ENCODE measurements at places on chromosomes 5 and 9.

GRCh38 chr5:81125959-81126358, 107.2 kb upstream of the CKMT2 start:
- no peak for ATAC-seq

GRCh38 chr9:78386773-78387172, 89.8 kb downstream of the PSAT1 start:
- ATAC-seq = no peak

DNA sequence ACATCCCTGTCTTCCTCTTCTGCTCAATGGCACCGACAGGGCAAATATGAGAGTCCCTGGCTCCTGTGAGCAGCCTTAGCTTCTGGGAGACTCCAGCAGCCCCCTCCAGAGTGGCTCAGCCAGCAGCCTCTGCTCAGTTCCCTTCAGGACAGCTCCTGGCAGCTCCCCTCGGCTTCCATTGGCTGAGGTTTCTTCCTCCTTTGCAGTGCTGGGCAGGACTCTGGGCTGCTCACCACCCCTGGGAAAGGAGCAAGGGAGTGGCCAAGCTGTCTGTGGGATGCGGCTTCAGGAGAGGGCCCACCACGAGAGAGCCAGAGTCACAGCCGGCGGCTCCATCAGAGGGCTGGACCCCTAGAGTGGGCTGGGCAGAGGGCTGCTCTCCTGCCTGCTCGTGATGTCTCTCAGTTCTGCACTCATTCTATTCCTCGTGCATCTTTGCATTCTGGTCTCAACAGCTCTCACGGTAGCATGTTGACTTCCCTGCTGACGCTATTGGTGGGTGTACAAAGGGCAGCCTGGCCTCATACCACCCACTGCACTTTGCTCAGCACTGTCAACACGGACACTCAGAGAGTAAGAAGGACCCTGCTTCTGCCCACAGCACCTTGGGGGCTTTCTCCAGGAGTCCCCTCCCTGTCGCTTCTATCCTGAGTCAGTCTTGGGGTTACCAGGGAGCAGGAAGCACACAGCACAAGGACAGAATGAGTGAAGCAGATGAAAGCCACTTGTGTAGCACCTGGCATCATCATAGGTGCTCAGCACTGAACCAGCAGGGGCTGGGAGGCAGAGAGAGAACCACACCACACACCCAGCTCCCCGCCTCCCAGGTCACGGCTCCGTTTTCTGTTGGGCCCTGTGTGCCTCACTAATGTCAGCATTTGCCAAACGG, 80.9 kb upstream of the ALDH1B1 start:
- ATAC-seq = peak; percentile 46

- no peak for ATAC-seq
Observed at GRCh38 chr9:125974705-125975104, 227.5 kb downstream of the PBX3 start.

GRCh38 chr5:83721953-83722901, 1.6 kb upstream of the HAPLN1 start:
- peak; percentile 89 for ATAC-seq

DNA sequence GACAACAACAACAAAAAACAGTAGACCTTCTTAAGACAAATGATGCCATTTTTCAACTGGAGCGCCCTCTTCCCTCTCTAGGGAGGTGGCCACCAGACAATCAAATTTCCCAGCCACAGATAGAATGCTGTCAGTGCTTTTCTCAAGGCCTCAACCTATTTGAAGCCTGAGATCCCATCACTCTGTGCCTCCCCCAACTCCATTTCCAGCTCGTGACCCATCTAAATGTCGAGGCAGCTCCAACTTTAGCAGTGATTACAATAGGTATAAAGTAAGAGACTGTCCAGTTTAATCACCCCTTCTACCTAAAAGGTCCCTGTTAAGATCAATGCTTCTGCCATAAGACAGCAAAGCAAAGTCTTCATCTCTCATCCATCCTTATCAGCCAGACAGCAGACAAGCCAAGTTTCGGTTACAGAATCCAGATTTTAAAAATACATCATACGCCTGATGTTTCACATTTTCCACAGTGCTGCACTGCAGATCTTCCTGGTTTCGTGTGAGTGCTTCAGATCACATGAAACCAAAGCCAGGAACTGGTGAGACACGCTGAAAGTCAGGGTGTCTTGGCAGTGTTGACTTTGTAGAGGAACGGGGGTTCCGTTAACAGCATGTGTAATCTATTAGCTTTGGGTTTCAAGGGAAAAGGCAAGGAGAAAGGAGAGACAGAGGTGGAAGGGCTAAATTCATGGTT, 447.8 kb downstream of the ENC1 start:
- no peak for ATAC-seq

GRCh38 chr9:1880038-1880565, 135.0 kb upstream of the SMARCA2 start:
- ATAC-seq = no peak

DNA sequence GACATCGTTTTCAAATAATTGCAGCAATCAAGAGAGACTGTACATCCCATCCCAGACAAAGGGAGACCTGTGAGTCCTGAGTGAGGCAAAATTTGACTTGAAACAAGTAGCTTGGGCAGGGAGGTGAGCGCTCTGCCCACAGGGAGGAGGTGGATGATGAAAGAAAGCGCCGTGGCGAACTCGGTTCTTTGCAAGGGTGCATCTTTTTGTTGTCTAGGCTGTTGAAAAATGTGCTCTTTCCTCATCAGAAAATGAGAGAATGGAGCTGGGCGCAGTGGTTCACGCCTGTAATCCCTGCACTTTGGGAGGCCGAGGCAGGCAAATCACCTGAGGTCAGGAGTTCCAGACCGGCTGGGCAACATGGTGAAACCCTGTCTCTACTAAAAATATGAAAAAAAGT, 150.5 kb downstream of the GAPVD1 start:
- ATAC-seq = no peak

DNA sequence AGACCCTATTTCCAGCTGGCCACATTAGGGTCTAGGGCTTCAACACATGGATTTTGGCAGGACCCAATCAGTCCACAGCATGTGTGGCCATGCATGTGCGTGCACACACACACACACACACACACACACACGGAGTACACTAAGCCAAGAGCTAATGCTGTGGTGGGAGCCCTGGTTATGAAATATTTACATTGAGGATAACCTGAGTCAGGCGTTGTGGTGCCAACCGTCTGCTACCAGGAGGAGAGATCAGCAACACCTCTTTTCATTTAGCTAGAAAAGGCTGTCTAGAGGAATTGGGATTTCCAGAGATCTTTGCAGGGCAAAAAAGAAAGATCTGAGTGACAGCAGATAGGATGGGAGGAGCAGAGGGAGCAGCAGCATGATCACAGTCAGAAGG, 141.5 kb downstream of the TRPM3 start:
- no peak for ATAC-seq

DNA sequence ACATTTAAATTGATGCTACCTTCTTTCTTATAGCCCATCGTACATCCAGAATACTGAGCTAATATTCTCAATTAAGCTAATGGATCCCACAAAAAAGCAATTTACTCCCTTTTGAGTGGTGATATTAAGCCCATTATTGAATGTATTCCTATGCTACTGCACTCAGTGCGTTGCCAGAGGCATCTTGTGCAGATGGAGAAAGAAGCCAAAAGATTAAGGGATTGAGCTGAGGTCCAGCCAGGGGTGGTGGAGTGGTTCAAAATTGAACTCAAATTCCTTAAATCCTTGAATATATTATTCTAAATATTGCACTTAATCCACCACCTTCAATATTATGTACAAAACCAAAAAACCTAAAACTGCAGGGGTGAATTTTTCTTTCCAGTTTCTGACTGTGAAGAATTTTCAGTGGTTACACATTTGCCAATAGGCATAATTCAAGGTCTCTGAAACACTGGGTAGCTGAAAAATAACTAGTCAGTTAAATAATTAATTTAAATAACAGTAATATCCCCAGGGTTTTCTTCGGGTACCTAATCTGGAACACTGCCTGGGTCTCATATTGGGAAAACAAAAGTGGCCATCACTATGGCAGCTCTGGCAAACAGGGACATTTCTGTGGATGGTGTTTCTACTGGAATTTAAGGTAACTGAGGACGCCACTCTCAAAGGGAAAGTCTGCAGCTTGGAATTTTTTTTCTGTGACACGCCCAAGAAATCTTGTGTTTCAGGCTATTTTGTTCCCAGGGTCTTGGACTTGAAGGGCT, 6.2 kb upstream of the LIFR start:
- ATAC-seq = peak; percentile 22

DNA sequence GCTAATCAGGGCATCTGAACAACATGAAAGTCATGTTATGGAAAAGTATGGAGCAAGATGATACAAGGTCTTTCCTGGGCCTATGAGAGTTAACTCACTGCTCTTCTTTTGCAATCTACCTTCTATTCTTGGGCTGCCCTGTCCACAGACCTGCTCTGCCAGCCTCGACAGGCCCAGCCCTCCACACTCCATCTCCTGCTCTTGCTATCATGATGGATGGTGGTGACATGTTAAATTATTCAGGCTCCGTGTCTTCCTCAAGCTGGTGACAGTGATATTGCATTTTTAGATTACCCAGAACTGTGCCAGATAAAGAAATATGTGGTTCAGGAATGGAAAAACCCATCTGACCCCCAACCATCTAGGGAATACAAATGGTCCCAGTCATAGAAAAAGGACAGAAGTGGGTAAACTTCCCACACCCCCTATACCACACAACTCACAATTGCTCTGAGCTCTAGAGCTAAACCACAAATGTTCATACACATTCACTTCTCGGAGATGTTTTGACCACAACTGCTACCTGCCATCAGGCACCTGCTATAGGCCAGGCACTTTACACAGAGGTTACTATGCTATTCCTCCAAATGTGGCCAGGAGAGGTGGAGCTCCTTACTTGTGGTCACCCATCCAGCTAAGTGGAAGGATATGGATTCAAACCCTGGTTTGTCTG, 311.3 kb downstream of the ASTN2 start:
- ATAC-seq = no peak

- no peak for ATAC-seq
Observed at GRCh38 chr9:33184963-33185362, 17.8 kb upstream of the B4GALT1 start.

DNA sequence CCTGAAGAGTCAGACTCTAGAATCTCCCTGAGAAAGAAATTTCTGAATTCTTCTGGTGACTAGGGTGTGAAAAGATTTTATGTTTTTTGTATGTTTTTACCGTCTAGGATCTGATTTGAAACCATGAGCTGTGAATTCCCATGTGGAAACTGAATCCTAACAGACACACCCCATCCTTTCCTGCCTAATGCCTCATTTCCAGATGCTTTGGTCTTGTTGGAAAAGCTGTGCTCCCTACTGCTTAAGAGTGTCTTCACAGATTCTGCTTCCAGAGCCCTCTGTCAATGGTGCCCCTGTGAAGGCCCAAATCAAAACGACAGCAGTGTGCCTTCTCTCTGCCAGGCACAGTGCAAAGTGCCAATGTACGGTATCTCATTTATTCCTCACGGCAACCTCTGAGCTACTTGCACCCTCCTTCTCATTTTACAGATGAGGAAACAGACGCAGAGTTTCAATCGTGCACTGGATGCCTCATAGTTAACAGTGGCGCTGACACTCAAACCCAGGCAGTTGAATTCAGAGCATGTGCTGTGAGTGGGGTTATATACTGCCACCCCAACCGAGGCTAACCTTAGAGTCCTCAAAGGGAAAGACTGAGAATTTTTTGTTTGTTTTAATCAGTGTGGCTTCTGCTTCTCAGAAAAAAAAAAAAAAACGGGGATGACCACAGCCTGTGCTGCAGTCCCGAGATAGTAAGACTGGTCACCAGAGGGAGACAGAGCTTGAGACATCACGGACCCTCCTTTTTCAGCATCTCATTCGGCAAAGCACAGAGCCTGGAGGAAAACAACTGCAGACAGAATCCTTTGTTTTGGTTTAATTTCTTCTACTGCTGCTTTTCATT, 188.4 kb downstream of the SNCAIP start:
- ATAC-seq = peak; percentile 68

GRCh38 chr9:35859310-35859989, 10.8 kb downstream of the OR13J1 start:
- ATAC-seq = peak; percentile 90

DNA sequence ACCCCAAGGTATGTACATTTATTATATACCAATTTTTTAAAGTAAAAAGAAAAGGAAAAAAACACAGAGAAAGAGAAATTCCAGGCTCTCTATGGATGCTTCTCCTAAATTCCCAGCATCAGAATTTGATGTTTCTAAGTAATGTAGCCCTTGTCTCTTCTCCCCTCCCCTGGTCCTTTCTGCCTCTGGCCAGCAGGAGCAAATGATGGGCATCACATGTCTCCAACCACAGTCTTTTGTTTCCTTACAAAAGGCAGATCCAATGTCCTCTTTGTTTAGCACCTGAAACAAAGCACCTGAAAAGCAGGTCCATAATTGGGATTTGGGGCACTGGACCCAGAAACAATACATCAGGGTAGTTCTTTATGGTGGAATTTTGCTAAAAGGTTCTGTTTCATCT, 50.4 kb upstream of the APC start:
- no peak for ATAC-seq

DNA sequence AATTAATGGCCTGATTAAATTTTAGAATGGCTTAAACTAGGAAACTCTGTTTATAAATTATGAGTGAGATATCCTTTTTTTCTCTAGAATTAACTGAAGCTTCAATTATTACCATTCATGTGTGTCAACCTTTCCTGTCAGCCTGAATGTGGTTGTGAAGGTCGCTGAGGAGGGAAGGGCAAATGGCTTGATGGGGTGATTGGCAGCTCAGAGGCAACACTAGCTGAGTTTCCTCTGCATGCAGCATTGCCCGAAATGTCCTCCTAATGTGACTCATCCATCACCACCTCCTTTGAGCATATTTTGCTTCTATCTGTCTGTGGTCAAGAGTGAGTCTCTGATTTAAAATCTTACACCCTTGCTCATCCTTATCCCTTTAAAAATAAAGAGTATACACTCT, 281.9 kb downstream of the TENT4A start:
- ATAC-seq = no peak

DNA sequence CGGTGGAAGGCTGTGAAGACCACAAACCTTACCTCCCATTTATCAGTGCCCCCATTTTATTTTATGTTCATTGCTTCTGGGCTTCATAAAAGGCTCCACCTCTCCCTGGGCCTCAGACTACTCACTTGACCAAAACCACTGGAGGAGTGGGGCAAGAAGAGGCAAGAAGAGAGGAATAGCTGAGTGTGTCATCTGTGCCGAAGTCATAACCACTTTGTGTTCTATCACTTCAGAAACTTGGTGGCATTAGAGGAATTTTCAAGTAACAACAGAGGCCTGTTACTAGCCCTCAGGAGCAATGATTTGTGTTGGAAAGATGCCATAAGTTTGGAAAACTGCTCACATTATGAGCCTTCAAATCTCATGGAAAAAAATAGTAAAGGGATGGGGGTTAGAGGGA, 88.7 kb upstream of the PIK3R1 start:
- ATAC-seq = no peak

GRCh38 chr5:95649842-95650620, 3.5 kb downstream of the RFESD start:
- ATAC-seq = no peak

DNA sequence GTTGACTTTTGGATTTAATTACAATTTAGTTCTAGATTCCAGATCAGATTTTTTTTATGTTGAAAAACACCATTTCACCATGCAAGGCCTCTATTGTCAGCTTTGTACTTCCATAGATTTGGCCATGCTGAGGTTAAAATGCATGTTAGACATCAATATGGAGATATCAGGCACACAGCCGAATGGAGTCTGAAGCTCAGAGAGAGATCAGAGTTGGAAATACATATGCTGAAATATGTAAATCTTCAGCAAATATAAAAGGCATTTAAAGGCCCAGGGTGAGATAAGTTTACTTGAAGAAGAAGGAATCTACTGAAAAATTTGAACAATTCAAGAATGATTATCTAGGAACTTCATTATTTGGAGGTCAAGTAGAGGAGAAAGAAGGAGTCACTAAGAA, 139.6 kb downstream of the CHSY3 start:
- peak; percentile 92 for ATAC-seq

- peak; percentile 55 for ATAC-seq
Observed at GRCh38 chr5:167967494-167968177, 323.8 kb upstream of the WWC1 start.
